ENCODE measurements at places on chromosomes 4 and X.

DNA sequence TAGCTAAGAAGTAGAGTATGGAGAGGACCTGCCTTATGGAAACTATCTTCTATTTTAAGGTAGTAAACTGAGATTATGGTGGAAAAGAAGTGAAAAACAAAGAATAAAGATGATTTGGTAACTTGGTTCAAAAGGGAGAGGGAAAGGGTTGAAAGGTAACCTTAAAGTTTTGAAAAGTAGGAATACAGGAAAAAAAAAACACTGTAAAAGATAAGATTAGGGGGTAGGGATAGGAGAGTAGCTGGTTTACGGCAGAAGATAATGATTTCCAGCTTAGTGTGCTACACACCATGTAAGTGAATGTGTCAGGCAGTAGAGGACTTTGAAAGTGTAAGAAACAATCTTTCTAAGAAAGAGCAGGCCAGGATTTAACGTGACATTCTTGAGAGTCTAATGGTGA lies 35.3 kb downstream of the FAM13A start:
- DNase-seq: no peak

DNA sequence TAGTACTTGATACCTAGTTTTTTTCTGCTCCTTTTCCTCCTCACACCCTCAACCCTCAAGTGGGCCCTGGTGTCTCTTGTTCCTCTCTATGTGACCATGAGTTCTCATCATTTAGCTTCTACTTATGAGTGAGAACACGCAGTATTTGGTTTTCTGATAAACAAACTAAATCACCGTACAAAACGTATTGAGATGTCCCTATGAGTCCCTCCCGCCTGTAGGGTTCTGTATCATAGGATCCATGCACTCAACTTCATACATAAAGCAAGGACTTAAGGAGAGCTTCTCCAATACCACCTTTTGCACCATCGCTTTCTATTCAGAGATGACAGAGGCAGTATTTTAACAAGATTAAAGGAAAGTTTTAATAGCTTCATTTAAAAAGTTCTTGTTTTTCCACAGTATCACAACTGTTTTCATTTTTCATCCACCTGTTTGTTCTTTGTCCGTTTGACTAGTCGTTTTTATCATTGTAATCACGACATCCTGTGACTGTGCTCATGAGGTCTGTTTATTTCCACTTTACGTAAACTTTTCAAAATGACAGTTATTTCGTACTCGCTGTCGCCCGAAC lies 457 bp upstream of the RAB9A start:
- DNase-seq: no peak

- peak; percentile 3 for DNase-seq
These were observed 2.9 kb downstream of the USP51 start for GRCh38 chrX:55486736-55487135.

- DNase-seq: no peak
These were observed 495.3 kb downstream of the UBE2NL start for GRCh38 chrX:144379156-144379555.

DNA sequence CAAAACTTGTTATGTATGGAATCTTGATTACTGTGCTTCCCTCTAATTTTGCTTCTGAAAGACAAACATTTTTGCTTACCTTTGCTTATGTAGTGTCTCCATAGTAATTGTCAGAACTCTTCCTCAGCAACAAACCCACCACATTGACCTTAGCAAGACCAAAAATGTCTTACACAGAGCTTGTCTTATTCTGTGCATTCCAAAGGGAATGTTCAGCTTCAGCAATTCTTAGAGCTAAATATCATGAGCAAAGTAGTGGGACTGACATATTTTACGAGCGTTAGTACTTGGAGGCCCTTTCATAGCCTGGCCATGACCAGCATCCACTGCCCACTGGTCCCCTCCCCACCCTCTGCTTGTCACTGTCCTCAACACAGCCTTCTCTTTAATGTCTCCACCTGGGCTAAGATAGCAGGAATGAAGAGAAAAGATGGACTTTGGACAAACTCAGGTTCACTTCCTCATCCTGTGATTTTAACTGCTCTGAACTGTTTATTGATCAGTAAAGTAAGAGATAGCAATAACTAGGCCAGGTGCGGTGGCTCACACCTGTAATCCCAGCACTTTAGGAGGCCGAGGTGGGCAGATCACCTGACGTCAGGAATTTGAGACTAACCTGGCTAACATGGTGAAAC lies 15.5 kb upstream of the SH3D19 start:
- no peak for DNase-seq

GRCh38 chr4:148094149-148094548 lies 348.1 kb downstream of the NR3C2 start:
- no peak for DNase-seq

- no peak for DNase-seq
These were observed 42.1 kb downstream of the RBPJ start for GRCh38 chr4:26362745-26363439.

DNA sequence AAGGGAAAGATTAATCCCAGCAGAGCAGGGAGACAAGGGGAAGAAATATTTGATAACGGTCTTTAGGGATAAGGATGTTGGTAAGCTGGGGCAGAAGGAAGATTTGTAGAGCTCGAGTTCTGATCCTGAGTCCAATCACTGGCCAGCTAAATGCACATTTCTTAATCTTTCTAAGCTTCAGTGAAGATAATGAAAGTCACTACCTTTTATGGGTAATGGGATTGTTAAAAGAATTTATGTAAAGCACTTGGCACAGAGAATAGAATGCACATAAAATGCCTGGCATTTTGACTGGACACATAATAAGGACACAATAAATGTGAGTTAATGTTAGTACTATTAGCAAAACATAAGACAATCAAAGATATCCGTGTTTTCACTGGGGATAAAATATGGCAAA lies 43.3 kb downstream of the NCAPG start:
- no peak for DNase-seq

- DNase-seq: no peak
These were observed 636 bp upstream of the TIMM8A start for GRCh38 chrX:101349193-101349562.

GRCh38 chr4:111761531-111761930 lies 383.7 kb upstream of the FAM241A start:
- no peak for DNase-seq

DNA sequence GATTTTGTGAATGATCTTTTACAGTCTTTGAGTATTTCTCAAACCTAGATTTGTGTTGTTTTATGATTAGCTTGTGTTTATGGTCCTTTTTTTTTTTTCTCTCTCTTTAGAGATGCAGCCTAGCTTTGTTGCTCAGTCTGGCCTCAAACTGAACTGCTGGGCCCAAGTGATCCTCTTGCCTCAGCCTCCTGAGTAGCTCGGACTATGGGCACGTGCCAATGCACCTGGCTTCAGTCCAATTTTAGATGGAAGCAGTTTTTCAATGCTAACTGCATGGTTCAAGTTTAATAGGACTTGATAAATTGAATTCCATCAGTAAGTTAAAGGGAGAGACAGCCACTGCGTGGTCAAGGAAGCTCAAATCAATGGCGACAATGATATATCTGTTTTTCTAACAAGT lies 3.8 kb upstream of the FGG start:
- DNase-seq: no peak

DNA sequence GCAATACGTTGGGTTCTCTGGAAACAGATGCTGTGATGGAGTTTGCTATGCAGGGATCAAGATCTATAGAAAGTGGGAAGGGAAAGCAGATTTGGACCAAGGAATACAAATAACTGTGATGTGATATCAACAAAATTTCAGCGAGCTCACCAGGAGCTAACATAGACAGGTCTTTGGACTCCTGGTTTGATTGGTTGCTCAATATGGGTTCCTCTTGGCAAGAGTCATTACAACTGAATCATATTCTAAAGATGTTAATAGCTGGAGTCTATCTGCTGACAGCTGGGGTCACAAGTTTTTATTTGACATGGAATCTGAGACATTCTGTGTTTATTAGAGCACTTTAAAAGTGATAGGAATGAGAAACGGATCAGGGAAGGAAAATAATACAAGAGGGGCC lies 637.6 kb upstream of the GNPDA2 start:
- no peak for DNase-seq

- no peak for DNase-seq
These were observed 1348.0 kb downstream of the RAPGEF2 start for GRCh38 chr4:160450876-160451275.

DNA sequence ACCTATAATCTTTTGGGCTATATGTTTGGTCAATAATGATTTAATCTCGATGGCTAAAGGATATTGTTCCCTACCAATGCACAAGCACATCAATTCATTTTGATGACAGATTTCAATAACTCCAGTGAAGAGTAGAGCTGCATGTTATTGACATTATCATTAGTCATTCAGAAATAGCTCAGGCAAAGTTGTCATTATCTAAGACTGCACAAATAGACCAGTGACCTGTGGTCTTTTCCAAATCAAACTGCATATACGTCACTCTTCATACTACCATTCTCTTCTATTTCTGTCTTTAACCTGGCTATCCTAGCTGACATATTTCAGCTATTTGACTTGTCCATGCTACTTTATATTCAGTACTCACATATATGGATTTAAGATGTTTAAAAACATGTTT lies 1050.8 kb downstream of the C4orf33 start:
- no peak for DNase-seq

DNA sequence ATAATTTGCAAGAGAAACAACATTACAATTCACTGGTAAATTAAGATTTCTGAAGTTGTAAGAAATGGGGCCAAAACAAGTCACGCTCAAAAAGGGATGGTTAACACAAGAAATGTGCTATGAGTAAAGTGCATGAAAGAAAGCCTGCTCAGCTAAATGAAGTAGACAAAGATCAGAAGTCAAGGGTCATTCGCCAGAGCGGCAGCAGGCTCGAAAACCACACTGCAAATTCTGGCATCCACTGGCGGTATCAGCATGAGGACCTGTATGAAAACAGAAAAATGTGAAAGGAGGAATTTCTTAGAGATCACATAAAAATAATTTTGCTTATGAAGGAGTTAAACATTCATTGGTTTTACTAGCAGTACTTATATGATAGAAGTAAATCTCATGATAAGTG lies 49.6 kb downstream of the FBXL5 start:
- no peak for DNase-seq

GRCh38 chr4:151358266-151358665 lies 32.9 kb upstream of the SH3D19 start:
- DNase-seq: peak; percentile 14

DNA sequence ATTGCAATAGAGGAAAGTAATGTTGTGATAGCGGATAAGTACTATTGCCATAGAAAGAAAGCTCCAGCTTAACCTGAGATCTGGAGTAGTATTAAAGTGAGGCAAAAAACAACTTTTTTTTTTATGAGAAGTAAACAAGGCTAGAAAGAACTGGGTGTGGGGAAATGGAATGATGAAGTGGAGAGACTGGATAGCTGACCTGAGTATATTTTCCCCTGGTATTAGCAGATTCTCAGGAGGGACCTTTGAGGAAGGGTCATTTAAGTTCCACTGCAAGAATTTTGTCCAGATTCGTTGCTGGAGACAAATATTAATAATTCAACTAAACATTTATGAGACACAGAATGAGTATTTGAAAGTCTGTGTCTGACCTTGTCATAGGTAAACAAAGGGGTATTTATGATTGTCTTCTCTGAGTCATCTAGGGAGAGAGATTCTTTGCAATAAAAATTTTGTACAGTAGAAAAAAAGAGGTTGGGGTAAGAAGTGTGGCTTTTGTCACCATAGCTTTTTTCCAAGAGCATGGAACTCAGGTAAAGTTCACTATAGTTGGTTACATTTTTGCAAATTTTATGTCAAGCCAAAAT lies 2095.9 kb downstream of the ARAP2 start:
- DNase-seq: no peak

DNA sequence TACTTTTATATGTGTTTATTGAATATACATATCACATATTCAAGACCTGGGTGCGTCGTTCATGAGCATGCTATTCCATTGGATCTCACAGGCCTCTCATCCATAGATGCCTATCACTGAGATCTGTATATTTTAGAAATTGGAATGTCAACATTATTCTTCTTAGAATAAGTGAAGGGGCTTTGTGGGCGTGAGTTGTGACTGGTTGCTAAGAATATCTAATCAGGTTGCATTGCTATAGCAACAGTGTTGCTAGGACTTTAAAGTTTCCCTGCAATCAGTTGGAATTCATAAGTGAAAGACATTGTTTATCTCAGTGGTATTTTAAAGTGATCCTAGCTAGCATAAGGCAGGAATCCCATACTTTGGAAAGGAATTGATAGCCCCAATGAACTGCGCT lies 36.7 kb upstream of the ANK2 start:
- DNase-seq: no peak

DNA sequence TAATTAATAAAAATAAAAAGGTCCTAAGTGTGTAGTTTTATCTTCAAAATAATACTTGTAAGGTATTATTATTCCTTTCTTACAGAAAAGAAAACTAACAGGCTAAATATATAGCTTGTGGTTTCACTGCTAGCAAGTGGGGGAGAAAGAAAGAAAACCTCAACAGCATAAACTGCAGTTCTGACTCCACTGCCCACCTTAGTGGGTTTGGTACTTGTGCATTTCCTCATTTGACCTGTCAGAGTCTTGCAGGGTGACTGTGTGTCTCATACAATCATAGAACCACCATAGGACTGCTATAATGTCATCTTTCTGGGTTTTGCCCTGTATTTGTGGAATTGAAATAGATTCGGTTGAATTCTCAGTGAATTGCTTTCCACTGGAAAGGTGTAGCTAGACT lies 94.7 kb upstream of the PUDP start:
- DNase-seq: no peak

DNA sequence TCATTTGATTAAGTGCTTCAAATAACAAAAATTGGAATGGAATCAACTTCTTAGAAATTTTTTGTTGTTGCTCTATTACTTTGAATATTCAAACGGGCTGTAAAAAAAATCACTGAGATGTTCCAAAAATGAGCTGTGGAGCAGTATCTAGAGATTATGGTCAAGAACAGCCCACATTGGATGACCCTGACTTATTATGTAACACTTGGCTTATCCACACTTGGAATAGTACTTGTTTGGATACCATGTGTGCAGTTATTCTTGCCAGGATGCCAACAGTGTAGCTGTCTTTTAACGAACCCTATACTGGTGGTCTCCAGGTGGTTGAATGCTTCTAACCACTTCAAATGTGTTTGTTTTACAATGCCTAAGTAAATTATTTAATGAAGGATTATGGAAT lies 64.9 kb upstream of the CAMK2D start:
- DNase-seq: no peak

DNA sequence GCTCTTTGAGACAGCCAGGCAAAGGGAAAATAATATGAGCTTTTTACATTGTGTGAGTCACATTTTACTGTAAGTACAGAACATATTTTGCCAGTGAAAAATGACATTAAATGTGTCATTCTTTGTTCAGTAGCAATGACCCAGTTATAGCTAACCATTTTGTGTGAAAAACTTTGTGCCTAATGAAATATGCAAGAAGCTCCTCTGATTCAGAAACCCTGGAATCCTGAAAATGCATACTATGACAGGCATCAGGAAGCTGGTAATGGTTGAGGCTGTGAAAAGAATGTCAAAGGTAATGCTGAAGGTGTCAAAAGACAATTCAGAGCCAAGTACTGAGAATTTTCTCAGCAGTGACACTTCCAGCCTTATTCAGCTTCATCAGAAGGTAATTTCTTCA lies 549.5 kb upstream of the SMIM31 start:
- DNase-seq: no peak

Data from anterior cingulate cortex (tissue), 58 donors.